GM23338 (cell line): ENCODE measurements at places on chromosomes 16 and 17.

- H3K4me1 ChIP-seq: no peaks in the 10 kb centered on the region
- no peak overlapping the region for H3K4me3 ChIP-seq
- no peak for DNase-seq
- no peaks in the 10 kb centered on the region for H3K36me3 ChIP-seq
- no peak overlapping the region for H3K27ac ChIP-seq
- H3K27me3 ChIP-seq: no peaks in the 10 kb centered on the region
These were observed 5.4 kb upstream of the TNS4 start for GRCh38 chr17:40506786-40507185.

DNA sequence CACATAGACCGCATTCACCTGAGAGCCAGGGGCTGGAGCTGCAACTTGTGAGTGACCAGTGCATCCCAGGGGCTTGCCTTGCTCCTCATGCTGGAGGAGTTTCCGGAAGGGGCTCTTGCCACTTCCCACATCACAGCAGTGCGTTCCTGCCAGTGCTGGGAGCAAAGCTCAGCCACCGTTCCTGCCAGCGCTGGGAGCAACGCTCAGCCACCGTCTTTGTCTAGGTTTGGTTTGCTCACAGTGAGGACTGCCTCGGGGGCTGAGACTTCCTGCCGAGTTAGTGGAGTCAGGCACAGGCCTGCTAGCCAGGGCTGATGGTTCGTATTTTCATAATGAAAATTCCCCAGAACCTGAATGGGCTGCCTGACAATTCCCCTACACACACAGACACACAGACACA is 5.4 kb upstream of the CHRNE start:
- H3K27ac ChIP-seq: 0 out of 2 replicates have a peak overlapping the region, but pooled peaks have one; percentile 42
- no peak overlapping the region for H3K4me3 ChIP-seq
- peaks cover 6% of the 10 kb centered on the region for H3K4me1 ChIP-seq
- no peaks in the 10 kb centered on the region for H3K36me3 ChIP-seq

GRCh38 chr16:30445408-30446202 is at the start of gene SEPHS2:
Gene SEPHS2 (minus strand): TSS chr16:30445874. CDS start chr16:30445727, 147 bp downstream.
- H3K4me1 ChIP-seq: peaks cover 14% of the 10 kb centered on the region; the same call in 1 of the 2 replicates
- no peaks in the 10 kb centered on the region for H3K36me3 ChIP-seq
- H3K4me3 ChIP-seq: peak within 1 kb of the TSS; percentile 77
- peak; percentile 99 for DNase-seq

DNA sequence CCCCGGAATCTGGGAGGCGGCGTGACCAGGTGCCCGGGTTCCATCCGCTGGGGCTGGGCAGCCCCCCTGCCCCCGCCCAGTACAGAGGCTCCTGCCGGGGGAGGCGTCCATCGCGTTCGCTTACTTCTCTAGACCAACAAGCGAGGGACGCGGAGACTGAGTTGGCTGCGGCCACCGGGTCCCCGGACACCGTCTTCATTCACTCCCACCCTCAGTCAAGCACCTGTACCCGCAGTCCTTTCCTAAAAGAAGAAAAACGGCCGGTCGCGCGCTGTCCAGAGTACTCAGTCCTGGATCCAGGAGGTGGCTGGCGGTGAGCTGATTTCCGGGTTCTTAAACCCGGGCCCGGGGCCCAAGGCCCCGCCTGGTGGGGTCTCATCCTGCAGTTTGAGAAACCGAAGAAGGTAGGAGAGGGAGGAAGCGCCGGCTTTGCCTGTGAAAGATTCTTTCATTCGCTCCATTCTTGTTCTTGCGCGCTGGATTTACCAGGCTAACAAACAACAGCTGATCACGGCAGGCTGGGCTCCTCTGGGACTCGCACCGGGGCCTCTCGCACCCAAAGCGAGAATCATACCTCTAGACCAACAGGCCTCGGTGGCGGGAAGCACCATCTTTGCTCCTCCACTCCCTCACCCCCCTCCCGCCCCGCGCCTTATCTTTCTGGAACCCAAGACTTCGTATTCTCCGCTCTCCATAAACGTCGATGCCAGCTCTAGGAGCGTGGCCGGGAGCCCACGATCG is 17.4 kb upstream of the OR1F1 start:
- H3K4me1 ChIP-seq: peaks cover 3% of the 10 kb centered on the region; the same call in 1 of the 2 replicates
- H3K4me3 ChIP-seq: peak overlapping the region; percentile 89
- peaks cover 40% of the 10 kb centered on the region for H3K27me3 ChIP-seq
- H3K27ac ChIP-seq: no peak overlapping the region
- DNase-seq: peak; percentile 87
- H3K36me3 ChIP-seq: no peaks in the 10 kb centered on the region

GRCh38 chr17:4605826-4606225 is 21.5 kb downstream of the SMTNL2 start:
- peaks cover 2% of the 10 kb centered on the region; the same call in 1 of the 2 replicates for H3K4me1 ChIP-seq
- H3K4me3 ChIP-seq: no peak overlapping the region
- DNase-seq: no peak
- no peaks in the 10 kb centered on the region for H3K36me3 ChIP-seq
- H3K27ac ChIP-seq: no peak overlapping the region
- H3K27me3 ChIP-seq: no peaks in the 10 kb centered on the region

DNA sequence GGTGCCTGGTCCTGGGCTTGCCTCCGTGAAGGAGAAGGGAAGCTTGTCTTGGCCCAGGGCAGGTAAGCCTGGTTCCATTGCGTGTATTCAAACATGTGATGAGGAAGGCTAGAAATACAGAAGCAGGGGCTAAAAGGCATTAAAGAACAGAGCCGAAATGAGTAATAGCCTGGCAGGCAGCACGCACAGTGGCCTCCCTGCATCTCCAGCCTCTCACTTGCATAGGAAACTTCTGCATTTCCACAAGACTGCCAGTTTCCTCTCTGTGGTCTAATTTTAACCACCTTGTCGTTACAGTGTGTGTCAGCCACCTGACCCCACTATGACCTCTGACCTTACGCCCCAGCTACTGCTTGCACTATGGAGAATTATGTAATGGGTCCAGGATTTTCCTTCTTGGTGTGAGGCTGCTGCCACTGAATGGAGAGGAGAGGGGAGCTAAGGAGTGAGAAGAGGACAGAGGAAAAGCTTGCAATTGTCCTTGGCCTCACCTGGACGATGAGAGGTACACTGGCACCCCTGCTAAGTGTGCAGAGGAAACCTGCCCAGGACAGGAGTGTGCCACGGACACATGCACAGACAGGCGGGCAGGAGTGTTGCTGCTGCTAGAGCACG is 32.8 kb downstream of the HIC1 start:
- no peaks in the 10 kb centered on the region for H3K36me3 ChIP-seq
- peaks cover 17% of the 10 kb centered on the region for H3K4me1 ChIP-seq
- H3K27me3 ChIP-seq: no peaks in the 10 kb centered on the region
- DNase-seq: no peak
- H3K4me3 ChIP-seq: no peak overlapping the region

GRCh38 chr17:42530952-42531454 is 5.0 kb upstream of the NAGLU start:
- H3K4me3 ChIP-seq: no peak overlapping the region
- peaks cover 10% of the 10 kb centered on the region for H3K4me1 ChIP-seq
- no peak overlapping the region for H3K27ac ChIP-seq
- H3K27me3 ChIP-seq: peaks cover 32% of the 10 kb centered on the region
- no peak for DNase-seq

GRCh38 chr16:70772493-70772892 is 28.5 kb downstream of the VAC14 start:
- no peaks in the 10 kb centered on the region for H3K27me3 ChIP-seq
- peaks cover 9% of the 10 kb centered on the region; the same call in 1 of the 2 replicates for H3K36me3 ChIP-seq
- H3K4me1 ChIP-seq: no peaks in the 10 kb centered on the region; the same call in 1 of the 2 replicates
- no peak for DNase-seq
- no peak overlapping the region for H3K27ac ChIP-seq

- no peak overlapping the region for H3K4me3 ChIP-seq
- no peaks in the 10 kb centered on the region for H3K36me3 ChIP-seq
- no peak overlapping the region for H3K27ac ChIP-seq
These were observed 8.1 kb upstream of the SNAI3 start for GRCh38 chr16:88694221-88695087.

- peaks cover 3% of the 10 kb centered on the region; the same call in 1 of the 2 replicates for H3K36me3 ChIP-seq
- H3K4me1 ChIP-seq: no peaks in the 10 kb centered on the region
- H3K27me3 ChIP-seq: no peaks in the 10 kb centered on the region
- peak; percentile 87 for DNase-seq
- H3K4me3 ChIP-seq: no peak overlapping the region
These were observed 339.8 kb upstream of the PSMD7 start for GRCh38 chr16:73956587-73957494.

DNA sequence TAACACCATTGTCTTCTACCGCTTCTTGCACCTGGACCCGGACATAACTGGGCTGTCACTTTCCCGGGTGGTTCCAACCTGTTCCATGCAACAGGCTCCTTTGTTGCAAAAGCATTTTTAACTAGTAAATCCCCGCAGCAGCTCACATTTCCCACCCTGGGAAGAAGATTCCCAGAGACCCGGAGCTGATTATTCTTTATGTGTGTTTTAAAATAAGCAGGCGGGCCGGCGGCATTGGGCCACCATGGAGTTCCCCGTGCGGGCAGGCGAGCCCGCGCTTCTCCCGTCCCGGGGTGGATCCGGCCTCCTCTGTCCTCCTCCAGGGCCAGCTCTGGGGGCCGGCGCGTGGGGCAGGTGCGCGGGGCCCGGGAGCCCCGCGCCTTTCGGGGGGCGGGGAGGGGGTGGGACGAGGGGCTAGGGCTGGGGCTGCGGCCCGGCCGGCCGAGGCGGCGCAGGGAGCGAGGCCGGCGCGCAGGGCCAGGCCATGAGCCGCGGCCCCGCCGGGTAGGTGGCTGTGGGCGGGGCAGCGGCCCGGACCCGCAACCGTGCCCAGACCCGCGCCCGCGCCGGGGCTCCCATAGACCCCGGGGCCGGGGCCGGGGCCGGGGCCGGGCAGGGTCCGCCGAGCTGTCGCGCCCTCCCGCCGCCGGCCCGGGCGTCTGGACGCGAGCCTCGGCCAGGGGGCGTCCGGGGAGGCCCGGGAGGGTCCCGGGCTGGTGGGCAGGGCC is 1.7 kb downstream of the CRAMP1 start:
- DNase-seq: peak; percentile 55
- H3K27me3 ChIP-seq: peaks cover 12% of the 10 kb centered on the region
- H3K4me3 ChIP-seq: peak overlapping the region; percentile 83

GRCh38 chr17:77286391-77286640 is 145.5 kb downstream of the SEC14L1 start:
- DNase-seq: no peak
- H3K36me3 ChIP-seq: no peaks in the 10 kb centered on the region
- H3K4me3 ChIP-seq: no peak overlapping the region
- H3K4me1 ChIP-seq: peaks cover 32% of the 10 kb centered on the region
- H3K27ac ChIP-seq: no peak overlapping the region; the same call in 1 of the 2 replicates
- H3K27me3 ChIP-seq: peaks cover 9% of the 10 kb centered on the region

DNA sequence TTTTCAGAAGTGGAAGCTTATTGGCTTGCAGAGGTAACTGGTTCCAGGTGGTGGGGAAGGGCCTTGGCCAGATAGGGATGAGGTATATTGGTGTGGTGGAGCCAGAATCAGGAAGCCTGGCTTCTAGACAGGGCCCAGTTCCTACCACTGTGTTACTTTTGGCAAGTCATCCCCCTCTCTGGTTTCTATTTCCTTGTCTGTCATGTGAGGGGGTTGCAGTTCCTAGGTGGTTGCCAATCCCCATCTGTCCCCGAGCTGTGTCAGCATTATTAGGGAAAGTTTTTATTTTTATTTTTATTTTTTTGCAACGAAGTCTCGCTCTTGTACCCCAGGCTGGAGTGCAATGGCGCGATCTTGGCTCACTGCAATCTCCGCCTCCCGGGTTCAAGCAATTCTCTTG is 3.0 kb downstream of the SMCR8 start:
- no peak overlapping the region for H3K27ac ChIP-seq
- H3K4me1 ChIP-seq: peaks cover 16% of the 10 kb centered on the region; the same call in 1 of the 2 replicates
- H3K36me3 ChIP-seq: peaks cover 2% of the 10 kb centered on the region; the same call in 1 of the 2 replicates
- H3K4me3 ChIP-seq: no peak overlapping the region
